ENCODE measurements at places on chromosomes 3 and 15.

- DNase-seq = no peak
Observed at GRCh38 chr3:183635107-183635430, 354 bp upstream of the KLHL24 start.

DNA sequence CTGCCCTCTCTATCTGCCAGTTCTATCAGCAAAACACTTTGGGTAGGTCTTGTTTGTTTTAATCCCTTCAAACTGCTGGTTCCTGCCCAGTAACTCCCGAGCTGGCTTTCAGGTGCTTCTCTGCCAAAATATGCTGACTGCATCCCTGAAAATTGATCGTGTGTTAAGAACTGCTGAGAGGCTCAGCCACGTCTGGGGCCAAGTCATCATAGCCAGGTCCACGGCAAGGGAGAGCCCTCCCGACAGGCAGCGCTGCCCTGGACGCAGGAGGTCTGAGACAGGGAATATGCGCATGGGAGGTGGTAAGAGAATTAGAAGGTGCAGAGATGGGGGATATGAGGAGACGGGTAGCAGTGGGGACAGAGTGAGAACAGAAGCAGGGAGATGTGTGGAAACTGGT, 179.7 kb upstream of the TOPAZ1 start:
- no peak for DNase-seq

GRCh38 chr3:100746092-100746491, 36.8 kb downstream of the TFG start:
- no peak for DNase-seq

- no peak for DNase-seq
Observed at GRCh38 chr15:53681056-53681455, 78.4 kb downstream of the WDR72 start.

- no peak for DNase-seq
Observed at GRCh38 chr15:68335251-68335650, 57.7 kb downstream of the FEM1B start.

GRCh38 chr3:187920030-187920429, 174.8 kb upstream of the BCL6 start:
- no peak for DNase-seq

All from foreskin keratinocyte (primary cell).